Brain (organoid and tissue), 16 donors: ENCODE measurements at places on chromosomes 5 and 9. TPM values are rescaled to one million over a fixed set of nuclear protein-coding genes. Genes with fewer than 3 reads are reported as not detected.

MYORG gene
- polyA plus RNA-seq, result 13.5 TPM

SOWAHA gene
- polyA plus RNA-seq, result 9.5 TPM

IFNA14 gene
- not detected for polyA plus RNA-seq

F2RL1 gene
- 0.42 TPM for polyA plus RNA-seq

CD14 gene
- polyA plus RNA-seq, result 22.3 TPM

TAF11L14 gene
- not detected for polyA plus RNA-seq

GGTA1 gene
- 6.2 TPM for polyA plus RNA-seq

SNX30 gene
- 13.2 TPM for polyA plus RNA-seq

PALM2AKAP2 gene
- polyA plus RNA-seq, result 0.68 TPM

POLR1E gene
- 35.2 TPM for polyA plus RNA-seq

LCN1 gene
- not detected for polyA plus RNA-seq

FNIP1 gene
- 2.6 TPM for polyA plus RNA-seq

FGFR4 gene
- polyA plus RNA-seq, result 0.36 TPM

RLN2 gene
- not detected for polyA plus RNA-seq
